ENCODE measurements at places on chromosomes 3 and 15.
A peak's percentile ranks its signal among the peaks of the same experiment; 100 is the strongest.

DNA sequence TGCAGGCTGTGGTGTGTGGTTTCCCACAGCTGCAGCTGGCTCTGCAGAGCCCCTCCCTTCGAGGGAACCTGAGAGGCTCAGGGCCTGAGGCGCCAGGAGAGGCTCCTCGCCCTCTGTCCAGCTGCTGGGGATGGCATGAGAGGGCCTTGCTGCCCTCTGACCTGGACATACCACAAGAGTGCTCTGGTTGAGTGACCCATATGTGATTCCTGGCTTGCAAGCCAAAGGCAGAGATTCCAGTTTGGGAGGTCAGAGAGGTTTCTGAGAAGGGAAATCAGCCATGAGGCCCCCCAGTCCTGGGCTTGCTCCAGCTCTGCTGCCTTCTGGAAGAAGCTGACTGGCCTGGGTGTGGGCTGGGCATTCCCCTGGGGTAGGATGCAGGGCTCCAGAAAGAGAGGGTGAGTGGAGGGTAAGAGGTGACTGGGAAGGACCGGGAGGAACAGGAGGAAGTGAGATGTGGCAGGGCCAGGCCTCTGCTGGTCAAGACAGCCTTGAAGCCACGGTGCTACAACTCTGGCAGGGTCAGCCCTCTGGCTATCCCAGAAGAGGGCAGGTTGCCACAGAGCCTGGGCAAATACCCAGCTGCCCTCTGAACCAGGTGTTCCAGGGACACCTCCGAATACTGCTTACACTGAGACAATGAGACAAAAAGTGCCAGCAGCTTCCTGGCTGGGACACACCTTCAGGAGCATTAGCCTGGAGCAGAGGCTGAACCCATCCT, 16.0 kb upstream of the SRP14 start:
- no peak for DNase-seq

- no peak for DNase-seq
Observed at GRCh38 chr3:102092617-102093466, 243.5 kb downstream of the NFKBIZ start.

DNA sequence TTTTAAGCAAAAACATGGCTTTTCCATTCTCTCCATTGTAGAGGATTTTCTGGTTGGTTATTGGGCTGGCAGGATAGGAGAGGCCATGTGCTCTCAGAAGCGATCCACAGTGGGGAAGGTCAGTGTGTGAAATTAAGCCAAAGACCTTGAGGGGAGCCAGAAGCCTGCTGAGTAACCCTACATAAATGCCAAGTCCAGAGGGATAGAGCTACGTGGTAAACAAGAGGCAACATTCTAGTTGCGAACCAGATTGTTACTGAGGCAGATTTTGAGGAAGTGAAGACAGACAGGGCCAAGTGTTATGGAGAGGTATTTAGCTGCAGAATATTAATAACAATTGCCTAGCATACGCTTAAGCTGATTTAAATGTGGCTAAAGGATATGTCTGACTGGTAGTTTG, 592.8 kb upstream of the GBE1 start:
- DNase-seq: no peak

DNA sequence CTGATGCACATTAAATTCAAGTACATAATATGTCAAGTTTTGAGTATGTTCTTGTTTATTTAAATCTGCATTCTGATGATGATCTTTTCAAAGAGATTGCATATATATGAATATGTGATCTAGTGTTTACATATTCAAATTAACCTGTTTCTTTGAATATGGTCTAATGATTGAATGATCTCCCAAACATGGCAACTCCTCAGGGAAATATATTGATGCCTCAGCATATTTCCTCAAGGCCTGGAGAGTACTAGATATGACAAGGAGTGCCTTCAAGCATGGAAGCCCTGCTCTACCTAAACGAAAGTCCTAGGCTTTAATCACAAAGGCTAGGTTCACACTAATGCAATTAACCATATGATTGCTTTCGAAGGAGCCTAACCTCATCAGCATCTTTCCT, 532.8 kb downstream of the ZIC1 start:
- DNase-seq: no peak

DNA sequence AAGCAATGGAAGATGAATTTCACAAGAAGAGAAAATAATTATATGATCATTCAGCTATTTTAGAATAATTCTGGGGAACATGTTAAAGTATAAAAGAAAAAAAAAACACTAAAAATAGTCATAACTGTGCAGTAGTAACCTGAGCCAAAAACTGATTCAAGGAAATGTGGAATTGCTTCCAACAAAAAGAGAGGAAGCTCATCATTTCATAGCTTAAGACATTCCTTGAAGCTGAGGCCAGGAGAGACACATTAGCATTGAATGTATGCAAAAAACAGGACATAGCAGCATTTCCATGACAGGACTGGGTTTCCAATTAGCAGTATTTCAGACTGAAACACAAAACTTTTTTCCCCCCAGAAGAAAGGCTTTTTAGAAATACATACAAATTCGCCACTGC, 27.7 kb upstream of the LRRN1 start:
- no peak for DNase-seq

DNA sequence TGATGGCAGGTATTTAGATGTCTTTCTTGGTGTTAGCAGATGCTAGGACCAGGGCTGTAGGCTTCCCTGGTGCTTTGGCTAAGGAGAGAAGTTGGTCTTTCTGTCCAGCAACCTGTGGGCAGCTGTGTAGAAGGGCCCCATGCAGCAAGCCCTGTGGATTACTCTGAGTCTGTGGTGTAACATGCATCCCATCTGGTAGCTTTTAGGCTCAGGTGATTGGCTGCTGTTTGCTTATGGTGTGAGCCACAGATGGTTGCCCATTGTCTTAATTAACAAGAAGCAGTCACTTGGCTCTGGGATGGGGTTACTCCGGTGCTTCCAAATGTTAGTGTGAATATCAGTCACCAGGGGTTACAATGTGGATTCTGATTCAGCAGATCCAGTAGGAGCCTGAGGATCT, 368.6 kb upstream of the C2CD4B start:
- no peak for DNase-seq

DNA sequence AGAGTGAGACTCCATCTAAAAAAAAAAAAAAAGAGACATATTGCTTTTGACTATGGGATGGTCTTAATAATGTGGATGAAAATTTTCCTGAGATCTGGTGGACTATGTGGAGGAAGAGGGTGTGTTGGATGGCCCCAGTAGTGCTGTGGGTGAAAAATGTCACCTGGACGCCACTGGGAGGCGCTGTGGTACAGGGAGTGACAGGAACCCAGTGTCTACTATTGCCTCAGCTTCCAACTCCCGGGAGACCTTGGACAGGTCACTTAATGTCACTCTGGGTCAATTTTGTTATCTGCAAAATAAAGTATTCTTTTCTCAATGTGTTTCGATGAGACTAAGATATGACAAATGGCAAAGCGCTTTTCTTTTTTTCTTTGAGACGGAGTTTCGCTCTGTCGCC, 27.7 kb upstream of the DCP1A start:
- peak; percentile 82 for DNase-seq

GRCh38 chr3:131216801-131217200, 164.8 kb upstream of the NUDT16 start:
- no peak for DNase-seq

DNA sequence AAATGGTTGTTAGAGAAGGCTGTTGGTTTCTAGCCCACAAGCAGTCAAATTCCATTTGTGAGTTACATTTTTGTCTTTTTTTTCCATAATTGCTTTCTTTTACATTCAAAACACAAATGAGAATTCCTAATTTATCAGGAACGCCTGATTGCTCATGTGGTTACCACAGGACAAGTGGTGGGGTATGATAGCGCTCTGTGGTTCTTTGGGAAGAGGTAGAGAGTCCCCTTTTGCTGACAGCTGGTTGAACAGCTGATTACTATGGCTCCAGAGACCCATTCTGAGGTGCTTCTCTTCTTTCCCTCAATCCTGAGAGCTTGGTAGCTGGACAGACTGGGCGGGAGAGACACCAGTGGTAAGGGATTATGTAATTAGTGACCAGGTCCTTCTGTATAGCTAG, 24.4 kb downstream of the CNOT10 start:
- DNase-seq: no peak

DNA sequence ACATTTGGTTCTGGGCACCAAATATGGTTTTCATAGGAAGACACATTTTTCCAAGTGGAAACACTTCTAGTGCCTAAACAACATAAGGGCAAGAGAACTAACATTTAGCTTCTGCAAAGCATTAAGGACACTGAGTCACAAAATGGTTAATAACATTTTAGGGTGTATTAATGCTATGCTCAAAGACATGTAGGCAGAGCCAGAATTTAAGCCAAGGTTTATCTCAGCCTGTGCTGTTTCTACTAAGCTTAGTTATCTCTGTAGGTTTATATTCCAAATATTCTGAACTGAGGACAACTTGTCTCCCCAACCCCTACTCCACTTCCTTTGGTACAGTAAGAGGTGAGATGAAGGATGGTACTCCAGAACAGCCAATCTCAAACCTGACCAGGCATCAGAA, 54.1 kb upstream of the AKAP13 start:
- DNase-seq: no peak

DNA sequence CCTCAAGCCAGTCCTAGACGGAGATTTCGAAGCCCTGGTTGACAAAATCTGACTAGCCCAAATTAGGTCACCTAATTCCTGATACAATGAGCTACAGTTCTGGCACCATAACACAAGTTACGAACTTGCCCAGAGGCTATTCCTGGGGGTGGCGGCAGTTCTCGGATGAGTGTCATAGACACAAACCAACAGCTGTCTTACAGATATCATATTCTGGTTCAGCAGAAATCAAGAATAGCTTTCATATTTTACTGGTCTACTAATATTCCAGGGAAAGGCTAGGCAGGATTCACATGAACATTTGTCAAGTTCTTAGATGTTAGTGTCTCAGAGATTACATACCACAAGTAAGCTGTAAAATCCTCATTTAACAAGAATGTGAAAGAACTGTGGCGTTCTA, 8.8 kb downstream of the ANAPC13 start:
- no peak for DNase-seq

GRCh38 chr15:90058775-90059174, 43.5 kb downstream of the IDH2 start:
- DNase-seq: no peak

DNA sequence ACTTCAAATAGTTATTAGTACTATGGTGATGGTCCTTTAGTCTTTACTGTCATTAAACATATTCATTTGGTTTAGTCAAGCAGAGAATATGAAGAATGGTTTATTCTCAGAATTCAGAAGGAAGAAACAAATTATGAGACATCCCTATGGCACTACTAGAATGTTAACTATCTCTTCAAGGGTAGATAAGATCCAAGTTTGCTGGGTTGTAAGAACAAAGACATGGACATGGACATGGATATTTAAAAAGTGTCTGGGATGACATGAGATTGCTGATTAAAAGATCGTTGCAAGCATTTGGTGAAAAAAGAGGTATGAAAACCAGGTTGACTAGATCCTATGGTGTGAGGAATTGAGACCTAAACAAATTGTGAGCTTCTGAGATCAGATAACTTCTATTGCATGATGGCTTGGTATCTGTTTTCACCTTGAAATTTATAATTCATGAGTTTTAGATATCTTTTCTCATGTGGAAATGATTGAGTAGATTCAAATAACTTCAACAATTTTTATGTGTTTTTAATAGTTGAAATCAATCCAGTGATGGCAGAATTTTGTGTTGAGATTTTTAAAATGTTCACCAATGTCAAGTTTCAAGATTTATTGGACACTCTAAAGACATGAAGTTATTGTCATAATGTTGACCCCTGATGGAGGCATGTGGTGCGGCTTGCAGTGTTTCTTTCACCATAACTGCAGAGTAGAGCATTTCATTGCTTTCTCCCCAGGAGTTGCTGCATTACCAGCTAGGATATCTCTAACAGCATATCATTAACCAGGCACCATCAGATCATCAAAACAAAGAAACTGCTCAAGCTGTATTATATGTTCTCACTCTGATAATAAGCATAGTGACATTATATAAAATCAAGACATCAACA, 72.6 kb downstream of the NAALADL2 start:
- DNase-seq: no peak
